ENCODE measurements at places on chromosomes 12 and 14.

- no peak for DNase-seq
Measured at GRCh38 chr14:67502867-67503266, 14.3 kb upstream of the TMEM229B start.

DNA sequence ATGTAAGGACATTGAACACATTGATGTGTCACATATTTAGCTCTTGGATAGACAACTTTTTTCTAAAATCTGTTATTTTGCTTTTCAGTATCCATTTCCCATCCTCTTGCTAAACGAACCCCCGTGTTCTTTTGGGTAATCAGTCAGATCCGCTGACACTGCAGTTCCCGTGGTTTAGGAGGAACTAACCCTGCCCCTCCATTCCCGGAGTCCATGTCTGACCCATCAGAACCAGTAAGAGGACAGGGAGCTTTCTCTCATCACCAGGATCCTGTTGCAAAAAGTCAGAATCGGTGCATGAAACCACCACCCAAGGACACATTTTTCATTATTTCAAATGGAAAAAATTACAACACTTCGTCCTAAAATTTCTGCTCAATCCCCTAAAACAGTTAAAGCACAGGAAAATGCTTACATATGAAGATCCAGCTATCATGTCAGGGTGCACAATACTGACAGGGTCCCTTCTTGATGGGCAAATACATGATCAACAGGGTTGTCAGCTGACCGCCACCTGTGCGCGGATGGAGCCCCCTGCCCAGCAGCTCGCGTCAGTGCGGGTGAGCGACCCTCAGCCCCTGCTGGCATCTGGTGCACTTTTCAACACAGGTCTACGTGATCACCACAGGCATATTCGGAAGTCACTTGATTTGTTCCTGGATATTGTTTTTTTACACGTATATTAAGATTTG, 276.8 kb downstream of the ADGRD1 start:
- DNase-seq: no peak

DNA sequence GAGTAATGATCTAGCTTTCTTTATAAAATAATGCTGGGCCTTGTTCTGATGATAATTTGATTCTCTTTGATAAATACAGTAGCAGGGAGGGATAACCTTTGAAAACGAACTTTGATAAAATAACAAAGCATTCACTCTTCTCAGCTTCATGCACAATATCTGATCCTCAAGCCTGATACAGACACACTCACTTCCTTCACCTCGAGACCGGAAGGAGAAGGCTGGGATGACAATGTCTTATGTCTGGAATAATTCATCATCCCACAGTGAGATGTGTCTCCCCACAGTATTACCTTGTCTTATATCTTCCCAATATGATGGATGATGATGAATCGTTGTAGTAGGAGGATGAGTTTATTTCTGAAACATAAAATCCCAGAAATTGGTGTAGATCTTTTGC, 15.5 kb upstream of the NR1H4 start:
- DNase-seq: no peak

DNA sequence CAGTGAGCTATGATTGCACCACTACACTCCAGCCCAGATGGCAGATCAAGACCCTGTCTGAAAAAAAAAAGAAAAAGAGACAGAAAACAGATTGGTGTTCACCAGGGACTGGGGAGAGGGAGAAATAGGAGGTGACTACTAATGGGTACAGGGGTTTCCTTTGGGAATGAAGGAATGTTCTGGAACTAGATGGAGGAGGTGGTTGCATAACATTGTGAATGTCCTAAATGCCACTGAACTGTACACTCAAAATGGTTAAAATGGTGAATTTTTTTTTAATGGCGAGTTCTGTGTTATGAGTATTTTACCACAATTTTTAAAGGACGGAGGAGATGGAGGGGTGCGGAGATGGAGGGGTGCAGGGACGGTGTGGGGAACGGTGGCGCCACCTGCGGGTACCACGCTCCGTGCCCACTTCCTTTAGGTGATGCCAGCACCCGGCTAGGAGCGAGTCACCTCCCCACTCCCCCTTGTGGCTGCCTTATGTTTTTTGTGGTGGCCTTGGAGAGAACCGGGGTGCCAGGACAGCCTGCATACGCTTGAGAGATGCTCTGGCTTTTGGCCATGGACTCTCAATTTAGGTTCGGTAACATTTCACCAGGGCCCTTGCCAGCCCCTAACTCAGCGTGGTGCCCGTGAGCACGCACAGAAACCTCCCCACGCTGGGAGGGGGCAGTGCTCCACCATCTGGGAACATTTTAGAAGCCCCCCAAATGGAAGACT, 16.1 kb downstream of the UBC start:
- DNase-seq: no peak

- DNase-seq: no peak
Measured at GRCh38 chr14:60862283-60862682, 118.6 kb downstream of the TRMT5 start.

- DNase-seq: no peak
Measured at GRCh38 chr14:66099931-66100330, 386.2 kb upstream of the CCDC196 start.

- no peak for DNase-seq
Measured at GRCh38 chr12:113762882-113763816, 203.0 kb downstream of the RBM19 start.

DNA sequence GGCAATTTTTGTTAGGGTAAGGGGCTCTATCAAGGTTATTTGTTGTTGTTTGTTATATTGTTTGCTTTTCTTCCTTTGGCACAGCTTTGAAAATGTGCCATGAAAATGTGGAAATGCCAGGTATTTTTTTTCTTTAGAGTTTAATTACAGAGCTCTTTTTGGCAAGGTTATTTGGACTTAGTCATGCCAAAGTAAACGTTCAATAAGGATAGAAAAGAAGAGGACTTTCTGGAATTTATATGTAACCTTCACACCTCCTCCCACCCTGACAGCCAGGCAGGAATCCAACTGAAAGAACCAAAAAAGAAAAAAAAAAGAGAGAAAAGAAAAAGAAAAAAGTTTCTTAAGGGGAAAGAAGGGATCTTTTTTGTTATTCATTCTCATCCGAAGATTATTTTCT, 217.8 kb downstream of the KITLG start:
- no peak for DNase-seq

- DNase-seq: no peak
Measured at GRCh38 chr14:89775946-89776345, 178.6 kb downstream of the EFCAB11 start.

DNA sequence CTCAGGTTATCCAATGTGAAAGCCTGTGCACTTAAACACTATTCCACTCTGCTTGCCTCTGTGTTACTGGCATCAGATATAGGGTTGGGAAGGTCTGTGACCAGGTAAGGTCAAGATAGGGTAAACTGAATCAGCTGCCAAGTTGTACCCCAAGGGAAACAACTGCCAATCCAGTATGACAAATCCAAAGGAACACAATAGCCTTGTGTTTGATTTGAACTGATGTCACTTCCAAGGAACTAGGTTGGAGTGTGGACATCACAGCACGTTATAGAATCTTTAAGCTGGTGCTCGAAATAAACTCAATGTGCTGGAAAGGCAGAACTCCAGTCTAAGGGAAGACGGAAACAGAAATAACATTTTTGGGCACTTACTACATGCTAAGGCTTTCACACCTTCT, 223.4 kb upstream of the BTG1 start:
- no peak for DNase-seq

DNA sequence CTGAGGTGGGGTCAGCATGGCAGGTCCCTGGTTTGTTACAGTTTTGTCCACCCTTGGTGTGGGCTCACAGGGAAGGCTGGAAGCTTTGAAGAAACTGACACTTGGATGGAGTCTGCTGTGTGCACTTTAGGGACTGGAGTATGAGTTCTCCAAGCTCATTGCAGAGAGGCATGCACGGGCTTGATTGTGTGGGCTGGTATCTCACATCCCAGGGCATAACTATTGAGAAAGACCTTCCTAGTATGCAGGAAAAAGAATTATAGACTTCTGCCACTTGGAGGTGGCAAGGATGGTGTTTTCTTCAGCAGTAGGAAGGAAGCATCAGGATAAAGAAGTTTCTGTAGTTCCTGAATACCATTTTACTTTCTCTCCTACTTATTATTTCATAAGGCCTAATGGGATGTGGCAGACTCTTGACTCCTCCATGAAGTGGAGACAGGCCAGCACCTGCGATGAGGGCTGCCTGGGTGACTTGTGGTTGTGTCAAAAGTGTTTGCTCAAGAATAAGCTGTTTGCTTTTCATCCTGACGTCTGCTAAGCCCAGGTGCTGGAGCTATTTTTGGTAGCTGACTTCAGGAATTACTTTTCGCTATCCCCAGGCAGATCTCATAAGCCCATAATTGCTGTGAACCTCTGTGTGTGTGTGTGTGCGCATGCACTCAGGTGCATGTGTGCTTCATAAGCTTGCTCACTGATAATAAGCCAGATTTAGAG, 125.8 kb downstream of the KTN1 start:
- no peak for DNase-seq

GRCh38 chr12:123041811-123042655, 61.6 kb downstream of the ARL6IP4 start:
- DNase-seq: no peak

DNA sequence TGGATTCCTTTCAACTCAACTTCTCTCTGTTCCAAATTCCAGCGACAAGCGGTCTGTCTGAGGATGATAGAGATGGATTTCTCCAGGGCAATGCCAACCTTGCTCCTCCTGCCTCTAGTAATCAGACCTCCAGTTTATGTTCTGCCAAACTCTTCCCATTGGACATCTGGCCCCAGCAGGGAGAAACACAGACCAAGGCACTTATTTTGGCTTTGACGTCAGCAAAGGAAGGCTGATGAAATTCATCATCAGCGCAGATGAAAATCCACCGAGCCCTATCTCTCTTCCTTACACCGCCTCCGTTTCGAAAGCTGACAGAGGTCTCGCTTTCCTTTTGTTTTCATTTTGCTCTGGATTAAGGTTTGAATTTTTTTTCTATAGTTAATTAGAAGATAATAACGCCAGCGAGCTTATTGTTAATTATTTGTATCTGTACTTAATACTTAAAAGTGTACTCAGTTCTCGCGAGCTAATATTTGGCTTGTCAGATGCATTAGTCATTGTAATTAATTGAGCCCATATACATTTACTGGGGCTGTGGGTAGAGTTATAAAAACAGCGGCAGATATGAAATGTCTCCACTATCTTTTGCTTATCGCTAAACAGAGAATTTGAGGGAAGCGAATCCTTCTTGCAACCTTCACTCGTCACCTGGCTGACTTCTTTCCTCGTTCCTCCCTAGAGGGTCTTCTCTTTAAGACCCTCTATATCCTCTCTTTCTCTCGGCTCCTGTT, 35.9 kb upstream of the MED13L start:
- DNase-seq: no peak

DNA sequence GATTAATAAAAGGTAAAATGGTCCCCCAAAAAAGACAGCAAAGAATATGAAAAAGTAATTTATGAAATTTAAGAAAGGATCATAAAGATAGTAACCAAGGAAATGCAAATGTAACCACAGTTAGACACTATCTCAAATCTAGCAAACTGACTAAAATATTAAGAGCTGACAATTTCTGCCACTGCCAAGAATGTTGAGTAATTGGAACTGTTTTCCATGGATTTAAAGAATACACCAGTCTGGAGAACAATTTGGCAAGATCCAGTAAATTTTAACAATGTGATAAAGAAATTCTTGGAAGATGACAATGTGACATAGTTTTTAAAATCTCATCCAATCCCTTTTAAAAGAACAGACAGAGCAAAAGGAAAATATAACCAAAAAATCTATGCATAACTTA, 798.0 kb upstream of the MGAT4C start:
- no peak for DNase-seq

DNA sequence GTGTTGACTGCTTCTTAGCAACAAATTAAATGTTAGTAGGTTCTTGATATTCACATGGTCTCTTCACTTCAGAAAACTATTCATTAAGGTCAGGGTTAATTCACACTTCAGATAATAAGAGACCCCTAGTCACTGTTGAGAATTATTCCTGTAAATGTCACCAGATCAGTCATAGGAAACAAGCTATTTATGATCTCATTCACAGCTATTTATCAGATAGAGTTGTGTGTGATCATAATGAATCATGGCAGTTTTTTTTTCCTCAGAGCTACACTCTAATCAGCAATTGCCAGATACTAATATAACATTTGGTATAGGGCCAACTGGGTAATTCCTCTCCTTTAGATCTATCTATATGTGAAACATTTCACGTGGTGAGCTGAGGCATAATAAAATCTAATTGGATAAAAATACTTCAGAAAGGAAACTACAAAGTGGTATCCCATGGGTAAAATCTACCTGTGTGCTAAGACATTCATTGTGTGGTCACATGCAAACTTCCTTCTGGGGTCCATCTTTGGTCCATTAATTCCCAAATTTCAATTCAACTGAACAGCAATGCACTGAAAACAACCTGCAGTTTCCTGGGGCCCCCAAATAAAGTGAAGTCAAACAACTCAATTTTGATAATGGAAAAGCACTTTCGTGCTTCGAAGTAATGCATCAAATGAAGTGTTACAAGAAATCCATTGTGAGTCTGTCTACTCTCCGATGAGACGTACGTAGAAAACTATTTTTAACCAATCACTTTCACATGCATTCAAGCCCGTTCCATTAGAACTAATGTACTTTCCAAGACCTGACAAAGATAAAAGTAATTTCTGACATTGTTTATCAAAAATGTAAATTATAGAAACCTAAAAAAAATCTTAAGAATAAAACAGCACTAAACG, 197.0 kb downstream of the ACSS3 start:
- DNase-seq: no peak

DNA sequence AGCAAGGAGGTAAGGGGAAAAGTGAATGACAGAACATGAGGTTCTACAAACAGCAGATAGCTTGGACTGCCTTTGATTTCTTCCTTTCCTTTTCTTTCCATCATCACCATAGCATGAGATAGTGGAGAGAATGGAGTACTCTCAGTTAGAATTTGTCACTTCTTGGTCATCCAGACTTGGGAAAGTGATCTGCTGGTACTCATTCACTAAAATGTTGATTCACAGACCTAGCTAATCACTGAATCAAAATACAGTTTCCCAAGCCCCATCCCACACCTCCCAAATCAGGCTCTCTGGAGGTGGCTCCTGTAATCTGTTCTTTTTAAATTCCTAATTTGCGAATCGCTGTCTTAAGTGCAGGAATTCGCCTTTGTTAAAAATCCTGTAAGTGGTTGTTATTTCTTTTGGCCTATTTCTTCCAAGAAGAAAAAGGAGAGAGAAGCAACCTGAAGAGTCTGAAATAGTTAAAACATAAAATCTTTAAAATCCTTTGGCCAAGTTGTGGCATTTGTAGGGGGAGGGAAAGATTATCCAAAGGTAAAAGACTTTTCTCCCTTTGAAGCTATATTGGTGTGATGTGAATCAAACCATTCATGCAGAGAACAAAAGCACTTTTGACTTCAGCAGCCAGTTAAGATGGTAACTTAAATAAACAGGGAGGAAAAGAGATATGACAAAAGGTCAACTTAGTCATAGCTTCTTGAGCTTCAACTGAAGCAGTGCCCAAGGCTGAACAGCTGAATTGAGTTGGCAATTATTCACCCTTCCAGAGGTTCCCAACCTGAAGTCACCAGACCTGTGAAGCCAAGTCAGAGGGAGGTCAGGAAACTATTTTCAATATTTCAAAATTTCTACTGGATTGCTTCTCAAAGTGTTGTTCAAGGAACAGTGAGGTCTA, 255.1 kb upstream of the KRR1 start:
- DNase-seq: no peak

- DNase-seq: no peak
Measured at GRCh38 chr12:92519284-92519683, 183.5 kb upstream of the PLEKHG7 start.

Measured in stimulated activated CD4-positive, alpha-beta T cell treated with anti-CD3 and anti-CD28 coated beads, Interleukin-1b, Interleukin-23, amount 100 ng/mL, for 1 hour (primary cell).